ENCODE measurements at places on chromosomes 4 and X.

DNA sequence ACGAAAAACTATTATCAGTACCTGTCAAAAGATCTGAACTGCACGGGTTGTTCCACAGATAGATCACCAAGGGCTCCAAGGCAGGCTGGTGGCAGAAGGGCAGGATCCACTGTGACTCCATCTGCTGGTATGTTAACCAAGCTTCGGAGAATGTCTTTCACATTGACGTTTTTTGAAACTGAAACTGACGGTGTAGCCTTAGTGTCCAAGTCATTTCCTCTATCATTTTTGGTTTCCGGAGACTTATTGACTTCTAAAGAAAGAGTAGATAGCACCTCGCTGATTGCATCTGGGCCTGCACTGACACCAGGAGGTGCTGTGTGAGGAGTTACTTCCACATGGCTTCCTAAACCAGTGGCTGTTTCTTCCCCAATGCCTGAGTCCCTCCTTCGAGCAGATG lies 186.9 kb downstream of the LRBA start:
- DNase-seq: no peak

DNA sequence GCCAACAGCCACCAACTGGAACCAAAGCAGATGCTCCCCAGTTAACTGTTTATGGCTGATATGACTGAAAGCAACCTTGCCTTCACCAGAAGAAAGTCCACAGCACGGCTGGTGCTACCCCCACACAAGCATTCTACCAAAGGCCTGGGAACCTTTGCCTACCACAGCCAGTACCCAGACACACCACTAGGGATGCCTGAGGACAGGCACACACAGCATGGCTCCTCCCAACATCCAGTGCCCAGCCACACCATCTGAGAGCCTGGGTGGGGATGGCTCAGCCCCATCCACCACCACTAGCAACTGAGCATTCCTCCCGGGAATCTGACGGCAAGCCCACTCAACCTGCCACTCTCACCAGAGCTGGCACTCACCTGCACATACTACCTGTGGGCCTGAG lies 178.6 kb downstream of the SLC7A11 start:
- DNase-seq: no peak

DNA sequence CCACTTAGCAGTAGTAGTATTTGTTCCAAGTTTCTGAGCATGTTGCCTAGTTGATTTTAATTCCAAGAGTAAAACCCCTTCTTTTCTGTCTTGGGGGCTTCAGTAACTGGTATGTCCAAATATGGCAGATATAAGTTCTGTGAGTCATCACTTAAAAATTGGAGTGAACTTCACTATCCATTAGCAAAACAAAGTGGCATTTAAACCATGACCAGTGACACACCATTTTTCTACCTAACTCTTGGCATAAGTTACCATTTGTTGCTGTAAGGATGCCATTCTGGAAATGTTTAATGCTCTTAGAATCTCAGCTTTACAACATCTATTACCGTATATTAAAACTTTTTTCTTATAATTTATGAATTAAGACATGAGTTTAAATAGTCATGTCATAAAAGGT lies 102.0 kb downstream of the CBR4 start:
- DNase-seq: no peak

DNA sequence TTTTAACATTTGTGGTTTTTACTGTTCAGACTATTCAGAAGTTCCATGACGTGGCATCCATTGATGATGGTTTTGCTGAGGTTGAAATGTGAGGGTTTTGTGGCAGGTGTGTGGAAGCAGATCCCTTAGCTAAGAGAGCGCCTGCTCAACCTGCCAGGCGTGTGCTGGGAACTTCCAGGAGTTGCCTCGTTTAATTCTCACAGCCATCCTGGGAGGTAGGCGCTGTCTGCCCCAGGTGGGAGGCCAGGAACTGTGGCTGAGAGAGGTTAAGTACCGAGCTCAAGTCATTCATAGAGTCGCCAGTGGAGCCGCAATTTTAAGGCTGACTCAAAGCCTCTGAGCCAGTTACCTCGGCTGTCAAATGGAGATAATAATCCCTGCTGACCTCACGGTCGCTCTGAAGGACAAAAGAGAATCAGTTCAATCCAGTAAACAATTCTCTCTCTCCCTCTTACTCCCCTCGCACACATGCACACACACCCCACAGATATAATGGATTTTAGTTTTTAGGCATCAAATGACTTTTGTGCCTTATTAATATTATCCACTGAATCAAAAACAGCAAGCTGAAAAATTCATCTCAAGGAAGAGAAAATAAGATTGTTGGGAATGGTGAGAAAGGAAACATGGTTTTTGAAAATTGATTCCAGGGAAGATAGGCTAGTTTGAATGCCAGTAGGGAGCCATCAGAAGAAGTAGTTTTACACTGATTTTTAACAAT lies 171.3 kb downstream of the PTTG2 start:
- DNase-seq: peak; percentile 39

- DNase-seq: no peak
Observed at GRCh38 chrX:15926622-15927021, 72.0 kb upstream of the AP1S2 start.

DNA sequence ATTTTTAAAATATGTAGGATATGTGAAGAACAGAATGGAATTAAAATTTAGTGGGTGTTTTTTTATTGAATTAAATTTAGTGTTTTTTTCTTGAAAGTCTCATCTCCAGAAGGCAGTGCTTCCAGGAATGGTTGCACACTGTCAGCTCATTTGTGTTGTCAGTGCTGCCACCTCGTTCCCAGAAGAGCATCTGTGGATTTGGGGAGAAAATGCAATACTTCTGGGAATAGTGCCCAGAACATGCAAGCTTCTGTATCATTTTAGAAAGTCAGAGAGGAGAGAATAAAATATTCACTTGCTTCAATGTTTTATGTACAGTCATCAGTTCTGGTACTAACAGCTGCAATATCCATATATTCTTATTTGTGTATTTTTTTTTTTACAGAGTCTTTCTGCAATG lies 608.8 kb downstream of the PCDH7 start:
- DNase-seq: no peak

- DNase-seq: no peak
Observed at GRCh38 chr4:32037399-32037798, 1317.2 kb downstream of the PCDH7 start.

- DNase-seq: no peak
Observed at GRCh38 chr4:17595471-17596005, 18.5 kb downstream of the LAP3 start.

DNA sequence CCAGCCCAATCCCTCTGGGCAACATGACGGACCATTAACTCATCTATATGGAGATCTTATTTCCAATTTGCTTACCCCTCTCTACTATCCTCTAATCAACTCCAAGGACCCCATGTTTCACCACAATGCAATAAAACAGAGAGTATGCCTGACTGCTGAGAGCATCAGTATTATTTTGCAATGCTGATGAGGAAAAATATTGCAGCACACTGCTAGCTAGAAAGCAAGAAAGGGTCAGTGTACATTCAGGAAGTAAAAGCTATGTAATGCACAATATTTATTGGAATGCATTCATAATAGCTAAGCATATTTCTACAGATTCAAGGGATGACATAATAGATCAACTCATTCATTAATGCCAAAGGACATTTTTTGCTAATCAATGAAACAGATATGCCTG lies 33.2 kb downstream of the ARAP2 start:
- DNase-seq: no peak

DNA sequence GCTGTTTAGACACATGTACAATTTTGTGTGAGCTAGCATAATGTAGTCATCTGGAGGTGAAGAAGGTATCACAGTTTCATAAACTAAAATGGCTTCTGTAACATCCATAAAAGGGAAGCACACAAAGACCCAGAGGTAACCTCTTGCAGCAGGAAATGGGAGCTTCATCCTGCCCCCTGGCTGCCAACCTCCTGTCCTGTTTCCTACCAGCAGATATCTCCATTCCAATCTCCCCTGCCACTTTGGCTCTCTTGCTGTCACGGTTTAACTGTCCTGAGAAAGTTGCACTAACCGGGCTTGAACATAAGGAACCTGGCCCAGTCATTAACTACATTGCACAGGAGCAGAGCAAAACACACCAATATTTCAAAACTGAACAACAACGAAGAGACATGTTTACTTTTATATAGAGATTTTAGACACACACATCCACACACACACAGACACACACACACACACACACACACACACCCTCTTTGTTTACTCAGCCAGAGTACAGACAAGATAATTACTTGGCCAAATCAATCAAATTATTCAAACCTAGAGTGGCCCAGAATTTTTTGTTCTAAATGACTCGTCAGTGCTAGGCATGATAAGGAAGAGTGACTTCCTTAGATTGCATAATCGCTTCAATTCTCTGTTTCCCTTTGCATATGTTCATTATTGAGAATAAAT lies 24.2 kb downstream of the MID2 start:
- no peak for DNase-seq

GRCh38 chr4:66357316-66357715 lies 687.0 kb upstream of the EPHA5 start:
- no peak for DNase-seq

DNA sequence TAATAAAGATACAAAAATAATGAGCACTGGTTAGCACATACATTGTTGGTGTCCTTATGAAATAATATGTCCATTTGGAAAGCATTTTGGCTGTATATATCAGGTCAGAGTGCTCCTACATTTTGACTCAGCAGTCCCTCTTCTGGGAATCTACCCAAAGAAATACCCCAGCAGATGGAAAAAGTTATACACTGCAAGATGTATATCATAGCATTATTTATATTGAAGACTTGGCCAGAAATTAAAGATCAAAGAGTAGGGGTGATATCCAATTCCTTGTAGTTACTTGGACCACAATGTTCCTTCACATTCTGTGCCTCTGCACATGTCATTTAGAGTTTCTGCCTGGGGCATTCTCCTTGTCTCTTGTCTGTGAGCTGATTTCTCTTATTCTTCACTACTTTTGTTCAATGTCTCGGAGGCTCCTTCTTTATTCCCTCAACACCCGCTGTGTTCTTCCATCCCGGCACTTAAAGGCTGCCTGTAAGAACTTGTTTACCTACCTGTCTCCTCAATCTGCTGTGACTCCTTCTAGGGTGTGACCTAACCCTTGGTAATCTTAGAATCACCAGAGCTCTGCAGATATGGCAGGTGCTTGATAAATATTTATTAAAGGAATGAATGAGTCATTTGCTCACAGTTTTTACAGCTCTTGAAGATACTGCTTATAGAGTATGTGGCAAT lies 3.1 kb upstream of the TSPAN5 start:
- DNase-seq: no peak

GRCh38 chr4:176587920-176588319 lies 204.8 kb downstream of the VEGFC start:
- DNase-seq: no peak

DNA sequence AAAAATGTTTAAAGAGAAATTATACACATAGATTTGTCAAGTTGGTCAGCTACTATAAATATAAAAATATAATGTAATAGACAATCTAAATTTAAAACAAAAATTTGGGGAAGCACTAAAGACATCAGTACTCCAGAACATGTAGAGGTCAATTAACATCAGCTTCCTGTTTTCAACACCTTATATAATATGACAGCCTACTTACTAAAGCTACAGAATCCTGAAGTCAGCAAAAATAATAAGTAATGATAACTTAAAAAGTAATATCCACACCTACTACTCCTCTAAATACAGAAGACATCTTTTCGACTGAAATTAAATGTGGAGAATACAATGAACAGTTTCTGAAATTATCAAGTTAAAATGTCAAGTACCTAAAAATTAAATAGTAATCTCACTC lies 118.6 kb downstream of the LRBA start:
- DNase-seq: no peak

DNA sequence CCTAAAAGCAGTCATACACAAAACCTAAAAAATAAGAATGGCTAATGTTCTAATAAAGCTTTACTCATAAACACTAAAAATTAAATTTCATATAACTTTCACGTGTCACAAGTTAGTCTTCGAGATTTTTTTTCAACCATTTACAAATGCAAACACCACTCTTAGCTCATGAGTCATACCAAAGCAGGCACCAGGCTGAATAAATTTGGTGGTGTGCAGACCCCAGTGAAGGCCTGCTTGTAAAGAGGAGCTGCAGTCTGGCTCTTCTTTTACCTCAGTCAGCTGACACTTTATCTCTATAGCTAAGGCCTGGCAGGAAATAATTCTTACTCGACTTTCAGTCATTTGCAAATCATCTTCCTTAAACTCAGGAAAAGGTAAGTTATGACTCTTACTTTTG lies 37.4 kb downstream of the CLOCK start:
- no peak for DNase-seq

DNA sequence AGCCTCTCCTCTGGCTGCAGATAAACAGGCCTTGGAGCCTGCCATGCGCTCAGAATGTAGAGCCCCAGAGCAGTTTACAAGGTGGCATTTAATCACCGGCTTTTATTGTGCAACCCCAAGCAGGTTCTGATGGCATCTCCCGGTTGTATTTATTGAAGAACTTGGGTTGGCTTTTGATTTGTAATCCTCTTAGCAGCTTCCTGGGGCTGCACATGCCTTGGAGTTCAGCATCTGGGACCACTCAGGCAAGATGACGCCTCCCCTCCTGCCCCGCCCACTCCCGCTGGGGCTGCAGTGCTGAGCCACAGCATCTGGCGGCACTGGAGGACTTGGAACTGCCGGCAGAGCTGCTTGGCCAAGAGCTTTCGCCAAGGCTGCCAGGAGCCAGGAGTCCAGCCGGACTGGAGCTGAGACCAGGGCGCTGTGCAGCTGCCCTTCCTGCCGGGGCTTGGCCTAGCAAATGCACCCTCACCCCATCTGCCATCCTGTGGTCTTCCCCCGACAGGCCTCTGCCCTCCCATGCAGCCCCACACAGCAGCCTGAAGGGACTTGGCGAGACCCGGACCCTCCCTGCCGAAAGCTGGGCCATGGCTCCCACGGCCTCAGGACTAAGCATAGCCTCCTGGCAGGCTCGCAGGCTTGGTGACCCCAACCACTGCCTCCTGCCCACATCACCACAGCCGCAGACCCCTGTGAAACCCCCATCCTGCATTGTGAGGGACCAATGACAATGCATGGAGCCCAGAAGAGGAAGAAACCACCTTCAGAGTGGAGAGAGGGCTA lies 5.4 kb downstream of the HTRA3 start:
- no peak for DNase-seq

GRCh38 chrX:12885508-12885907 lies 18.6 kb downstream of the TLR7 start:
- DNase-seq: no peak

GRCh38 chrX:70331161-70331560 lies 41.3 kb downstream of the KIF4A start:
- no peak for DNase-seq

GRCh38 chr4:156197216-156197615 lies 243.6 kb upstream of the CTSO start:
- DNase-seq: no peak

GRCh38 chr4:28565396-28565795 lies 1704.8 kb downstream of the STIM2 start:
- DNase-seq: no peak

DNA sequence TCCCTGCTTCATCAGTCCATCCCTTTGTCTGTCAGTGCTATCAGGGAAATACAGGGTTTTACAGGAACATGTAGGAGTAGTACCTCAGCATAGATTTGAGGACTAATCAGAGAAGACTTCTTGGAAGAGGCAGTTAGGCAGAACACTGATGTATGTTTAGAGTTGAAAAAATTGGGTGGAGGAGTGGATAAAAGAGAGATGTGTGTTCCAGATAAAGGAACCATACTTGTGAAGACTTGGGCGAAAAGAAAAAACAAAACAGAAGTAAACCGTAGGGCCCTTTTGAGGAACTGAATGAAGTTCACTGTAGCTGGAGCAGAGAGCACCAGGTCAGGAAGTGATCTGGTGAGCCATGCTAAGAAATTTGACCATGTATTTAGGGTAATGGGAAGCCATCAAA lies 32.3 kb downstream of the AFF1 start:
- DNase-seq: no peak

- DNase-seq: no peak
Observed at GRCh38 chr4:105145156-105145902, 1.3 kb upstream of the TET2 start.

- DNase-seq: no peak
Observed at GRCh38 chr4:10079912-10080588, 36.5 kb downstream of the WDR1 start.

Data from stimulated activated CD4-positive, alpha-beta T cell treated with anti-CD3 and anti-CD28 coated beads, Interleukin-1b, Interleukin-23, amount 100 ng/mL, for 1 hour (primary cell).